Fibroblast of upper back skin (primary cell): ENCODE measurements at places on chromosomes 2 and 18.
A peak's percentile ranks its signal among the peaks of the same experiment; 100 is the strongest.

DNA sequence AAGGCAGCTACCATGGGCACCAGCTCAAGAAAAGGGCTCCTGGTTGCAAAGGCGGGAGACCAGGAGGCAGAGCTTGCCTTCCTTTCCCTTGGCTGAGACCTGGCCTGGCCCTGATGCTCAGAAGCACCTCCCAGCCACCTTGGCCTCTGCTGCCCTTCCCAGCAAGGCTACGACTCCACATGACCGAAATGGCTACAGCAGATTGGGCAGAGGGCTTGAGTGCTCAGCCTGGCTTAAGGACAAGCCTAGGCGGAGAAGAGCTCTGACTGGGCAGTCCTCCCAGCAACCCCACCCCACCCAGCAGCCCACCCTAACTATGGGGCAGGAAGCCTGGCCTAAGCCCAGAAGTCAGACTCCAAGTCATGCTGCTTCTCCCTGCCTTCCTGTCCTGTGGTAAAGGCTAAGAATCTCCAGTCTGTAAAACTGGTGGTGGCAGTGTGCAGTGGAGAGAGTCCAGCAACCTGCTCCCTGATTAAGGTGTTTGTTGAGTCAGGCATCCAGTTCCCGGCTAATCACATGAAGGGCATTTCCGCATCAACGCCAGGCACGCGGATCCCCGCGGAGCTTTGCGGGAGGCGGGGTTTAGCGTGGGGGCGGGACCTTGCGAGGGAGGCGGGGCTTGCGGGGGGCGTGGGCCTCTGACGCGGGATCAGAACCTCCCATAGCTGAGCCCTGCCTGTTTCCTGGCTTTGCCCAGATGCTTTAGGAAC lies 256.0 kb downstream of the BCL11A start:
- DNase-seq: no peak

GRCh38 chr2:31413862-31414550 lies 536 bp downstream of the XDH start:
- peak; percentile 16 for DNase-seq

- no peak for DNase-seq
Measured at GRCh38 chr2:197236159-197236558, 74.4 kb downstream of the ANKRD44 start.

GRCh38 chr18:813172-814071 lies 1.4 kb upstream of the YES1 start:
- no peak for DNase-seq

- peak; percentile 30 for DNase-seq
Measured at GRCh38 chr2:30756051-30756719, 51.1 kb downstream of the CAPN13 start.

GRCh38 chr2:19505-19904 lies 26.8 kb downstream of the FAM110C start:
- DNase-seq: no peak

DNA sequence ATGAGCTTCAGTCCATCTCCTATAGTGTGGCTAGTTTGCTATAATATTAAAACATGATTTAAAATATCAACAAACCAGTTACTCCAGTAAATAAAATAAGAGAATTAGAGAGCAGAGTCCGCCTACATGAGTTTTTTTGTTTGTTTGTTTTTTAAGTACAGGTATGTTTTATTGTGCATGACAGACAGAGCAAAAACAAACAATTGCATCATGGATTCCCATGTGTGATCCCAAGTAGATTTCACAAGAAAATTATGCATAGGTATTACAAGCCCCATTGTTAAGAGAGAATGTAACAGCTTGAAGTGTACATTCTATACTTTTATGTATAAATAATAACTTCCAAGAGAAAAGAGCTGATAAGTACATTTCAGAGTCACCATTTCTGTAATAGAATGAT lies 21.0 kb downstream of the SULT1C3 start:
- DNase-seq: no peak

DNA sequence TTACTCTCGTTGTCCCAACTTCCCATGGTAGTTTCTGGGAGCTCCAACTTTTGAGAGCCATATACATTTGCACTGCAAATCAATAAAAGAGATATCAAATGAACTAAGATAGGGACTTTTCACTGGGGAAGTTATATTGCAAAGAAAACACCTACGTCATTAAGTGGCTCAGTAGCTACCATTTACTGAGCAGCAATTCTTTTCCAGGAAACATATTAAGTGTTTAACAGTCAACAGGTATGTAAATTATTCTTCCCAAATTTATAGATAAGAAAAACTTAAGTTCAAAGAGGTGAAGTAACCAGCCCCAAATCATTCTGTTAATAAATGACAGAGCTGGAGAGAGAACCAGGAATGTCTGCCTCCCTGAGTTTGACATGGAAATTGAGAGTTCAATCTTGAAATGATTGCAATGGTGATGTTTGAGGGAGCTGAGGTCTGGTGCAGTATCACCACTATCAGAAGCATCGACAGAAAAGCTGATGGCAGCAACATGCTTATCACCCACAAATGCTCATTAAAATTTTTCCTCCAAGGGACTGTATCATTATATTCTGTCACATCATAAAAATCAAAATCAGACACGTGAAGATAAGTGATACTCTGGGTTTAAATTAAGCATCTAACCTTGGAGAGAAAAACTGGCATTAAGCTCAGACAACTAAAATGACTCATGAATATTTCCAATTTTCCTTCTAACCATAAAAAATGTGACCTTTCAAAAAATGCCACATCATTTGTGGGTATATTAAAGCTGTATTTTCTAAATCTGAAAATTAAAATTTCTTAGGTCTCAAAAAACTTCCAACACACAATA lies 43.4 kb downstream of the GAREM1 start:
- peak; percentile 49 for DNase-seq

DNA sequence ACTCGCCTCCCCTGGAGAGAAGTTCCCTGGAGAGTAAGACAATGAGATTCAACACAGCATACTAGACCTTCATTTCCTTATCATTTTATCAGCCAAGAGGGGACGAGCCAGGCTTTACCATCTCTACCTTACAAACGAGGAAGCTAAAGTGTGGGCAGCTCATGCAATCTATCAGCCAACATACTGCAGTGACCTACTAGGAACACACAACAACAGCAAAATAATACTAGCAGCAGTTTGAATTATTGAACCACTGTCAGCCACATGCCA lies 60.0 kb upstream of the TEX51 start:
- DNase-seq: no peak

- DNase-seq: no peak
Measured at GRCh38 chr2:203800783-203801182, 66.8 kb upstream of the CTLA4 start.

DNA sequence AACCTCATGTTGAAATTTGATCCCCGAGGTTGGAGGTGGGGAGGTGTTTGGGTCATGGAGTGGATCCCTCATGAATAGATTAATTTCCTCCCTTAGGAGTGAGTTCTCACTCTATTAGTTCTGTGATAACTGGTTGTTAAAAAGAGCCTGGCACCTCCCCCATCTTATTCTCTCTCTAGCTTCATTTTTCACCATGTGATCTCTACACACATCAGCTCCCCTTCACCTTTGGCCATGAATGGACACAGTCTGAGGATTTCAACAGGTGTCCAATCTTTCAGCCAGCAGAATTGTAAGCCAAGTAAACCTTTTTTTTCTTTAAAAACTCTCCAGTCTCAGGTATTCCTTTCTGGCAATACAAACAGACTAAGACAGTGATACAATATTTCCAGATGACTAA lies 602.0 kb upstream of the FAM98A start:
- DNase-seq: no peak

DNA sequence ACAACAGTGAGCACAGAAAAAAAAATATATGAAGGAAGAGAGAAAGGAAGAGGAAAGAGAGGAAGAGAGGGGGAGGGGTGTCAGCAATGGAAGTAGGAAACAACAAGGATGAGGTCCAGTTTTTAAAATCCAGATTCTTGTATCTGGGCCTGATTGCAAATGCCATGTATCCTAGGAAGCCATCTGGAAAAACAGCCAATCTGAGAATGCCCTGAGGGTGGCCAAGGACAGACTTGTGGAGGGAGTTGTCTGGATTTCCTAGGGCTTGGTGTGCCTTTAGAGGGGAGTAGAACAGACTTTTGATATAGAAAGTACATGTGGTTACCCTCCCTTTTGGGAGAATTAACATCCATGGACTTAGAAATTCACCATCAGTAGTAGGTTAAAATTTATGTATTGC lies 47.1 kb downstream of the PRKCE start:
- DNase-seq: no peak

GRCh38 chr2:19859565-19859964 lies 42.2 kb downstream of the TTC32 start:
- DNase-seq: no peak

- no peak for DNase-seq
Measured at GRCh38 chr2:181197140-181197760, 216.8 kb downstream of the UBE2E3 start.

GRCh38 chr18:10086458-10087210 lies 172.8 kb downstream of the VAPA start:
- DNase-seq: no peak

DNA sequence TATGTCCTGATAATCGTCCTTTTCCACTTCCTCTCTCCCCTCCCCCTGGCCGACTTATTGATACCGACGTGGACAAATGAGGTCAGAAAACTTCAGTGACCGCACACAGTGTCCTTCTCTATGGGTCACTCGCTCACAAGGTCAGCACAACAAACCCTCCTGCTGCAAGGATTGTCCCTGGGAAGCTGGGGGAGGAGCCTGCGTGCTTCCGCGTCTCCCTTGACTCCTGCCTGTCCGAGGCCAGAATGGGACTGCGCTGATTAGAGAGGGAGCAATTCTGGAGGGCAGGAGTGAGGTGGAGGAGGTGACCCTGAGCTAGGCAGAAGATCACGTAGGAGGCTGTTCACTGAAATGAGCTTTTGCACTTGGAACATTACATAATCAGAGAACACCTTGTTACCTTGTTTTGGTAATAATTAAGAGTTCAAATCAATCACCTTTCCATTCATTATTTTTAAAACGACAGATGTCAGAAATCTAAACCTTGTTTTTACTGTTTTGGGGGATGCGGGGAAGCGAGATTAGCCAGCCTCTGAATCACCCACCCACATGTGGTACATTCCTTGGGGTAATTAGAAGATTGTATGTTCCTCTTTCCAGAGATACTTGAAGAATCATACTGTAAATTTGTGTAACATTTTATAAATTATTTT lies 70.6 kb downstream of the CTAGE1 start:
- peak; percentile 53 for DNase-seq

DNA sequence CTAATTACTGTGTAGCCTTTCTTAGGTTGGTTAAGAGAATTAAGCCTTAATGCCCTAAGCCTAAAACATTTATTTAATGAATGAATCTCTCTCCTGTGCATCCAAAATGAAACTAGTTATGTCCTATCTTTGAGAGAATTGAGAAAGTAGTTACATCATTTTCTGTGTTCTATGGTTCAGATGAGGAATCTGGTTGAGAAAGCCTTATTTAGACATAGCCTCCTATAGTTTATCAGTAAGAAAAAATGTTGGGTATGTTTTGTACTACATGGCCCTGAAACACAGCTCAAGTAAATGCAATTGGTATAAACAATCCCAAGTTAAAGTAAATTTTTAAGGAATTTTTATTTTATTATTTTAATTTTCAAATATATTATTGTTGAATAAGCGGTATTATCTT lies 25.9 kb upstream of the RAMP1 start:
- DNase-seq: peak; percentile 45

GRCh38 chr2:7117076-7117475 lies 199.9 kb downstream of the RNF144A start:
- no peak for DNase-seq

DNA sequence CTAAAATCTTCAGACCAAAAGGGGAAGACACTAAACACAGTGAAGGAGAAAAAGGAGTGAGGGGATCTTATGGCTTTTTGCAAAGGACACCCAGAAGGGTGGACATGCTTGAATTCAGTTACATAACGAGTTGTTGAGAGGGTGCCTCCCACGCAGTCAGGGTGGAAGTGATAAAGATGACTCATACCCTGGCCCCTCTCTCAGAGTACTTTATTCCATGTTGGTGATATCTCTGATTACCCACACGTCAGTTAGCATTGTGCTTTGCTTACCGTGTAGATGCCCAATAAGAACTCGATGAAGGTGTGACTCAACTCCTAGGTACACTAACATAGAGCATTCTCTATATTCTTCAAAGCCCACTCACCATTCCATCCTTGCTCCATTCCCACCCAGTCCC lies 44.4 kb downstream of the EN1 start:
- DNase-seq: no peak

DNA sequence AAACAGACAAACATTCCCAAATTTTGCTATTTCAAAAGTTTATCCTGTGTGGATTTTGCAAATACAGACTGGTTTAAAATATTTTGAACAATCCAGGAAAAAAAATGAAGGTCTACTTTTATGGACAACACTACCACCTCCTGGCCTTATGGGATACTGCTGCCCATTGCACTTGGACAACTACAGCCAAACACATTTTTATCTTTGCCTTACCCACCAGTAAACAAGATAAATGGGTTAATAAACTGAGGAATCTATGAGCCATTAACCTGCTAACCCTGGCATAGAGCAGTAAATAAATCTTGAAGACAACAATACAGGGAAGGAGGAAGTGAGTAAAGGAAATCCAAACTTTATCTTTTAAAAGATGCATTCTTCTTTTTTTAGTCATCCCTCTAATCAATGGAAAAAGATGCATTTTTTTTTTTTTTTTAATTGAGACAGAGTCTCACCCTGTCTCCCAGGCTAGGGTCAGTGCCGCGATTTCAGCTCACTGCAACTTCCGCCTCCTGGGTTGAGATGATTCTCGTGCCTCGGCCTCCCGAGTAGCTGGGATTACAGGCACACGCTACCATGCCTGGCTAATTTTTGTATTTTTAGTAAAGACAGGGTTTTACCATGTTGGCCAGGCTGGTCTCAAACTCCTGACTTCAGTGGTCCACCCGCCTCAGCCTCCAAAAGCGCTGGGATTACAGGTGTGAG lies 2.1 kb upstream of the SPIRE1 start:
- peak; percentile 57 for DNase-seq

DNA sequence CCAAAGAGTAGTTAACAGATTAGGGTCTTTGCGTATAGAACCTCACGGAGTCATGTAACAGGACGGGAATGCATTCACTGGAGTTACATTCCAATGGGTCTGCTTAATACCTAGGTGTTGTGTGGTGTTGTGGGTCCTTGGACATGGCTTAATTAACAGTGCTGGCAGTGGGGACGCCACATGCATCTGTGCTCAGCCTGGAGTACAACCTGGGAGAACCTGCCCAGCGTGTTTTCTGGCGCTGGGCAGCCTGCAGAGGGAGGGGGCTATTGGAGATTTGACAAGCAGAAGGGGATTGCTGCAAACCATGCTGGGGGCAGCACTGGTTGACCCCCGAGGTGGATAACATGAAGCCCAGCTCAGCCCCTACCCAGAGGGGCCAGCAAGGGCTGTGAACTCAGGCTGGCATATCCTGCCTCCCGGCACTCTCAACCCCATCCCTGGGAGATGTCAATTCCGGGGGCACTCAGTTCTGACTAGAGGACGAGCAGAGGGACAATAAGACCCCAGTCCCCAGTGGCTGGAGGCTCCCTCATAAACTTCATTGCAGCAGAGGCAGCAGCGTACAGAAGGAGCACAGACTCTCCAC lies 29.3 kb upstream of the COPS8 start:
- no peak for DNase-seq

- DNase-seq: no peak
Measured at GRCh38 chr2:108554528-108554927, 20.3 kb downstream of the LIMS1 start.
